Kidney (tissue), 22 donors: ENCODE measurements at places on chromosomes 13 and 19.

GRCh38 chr13:91661692-91662490 is 263.5 kb downstream of the GPC5 start:
- no peak for DNase-seq

DNA sequence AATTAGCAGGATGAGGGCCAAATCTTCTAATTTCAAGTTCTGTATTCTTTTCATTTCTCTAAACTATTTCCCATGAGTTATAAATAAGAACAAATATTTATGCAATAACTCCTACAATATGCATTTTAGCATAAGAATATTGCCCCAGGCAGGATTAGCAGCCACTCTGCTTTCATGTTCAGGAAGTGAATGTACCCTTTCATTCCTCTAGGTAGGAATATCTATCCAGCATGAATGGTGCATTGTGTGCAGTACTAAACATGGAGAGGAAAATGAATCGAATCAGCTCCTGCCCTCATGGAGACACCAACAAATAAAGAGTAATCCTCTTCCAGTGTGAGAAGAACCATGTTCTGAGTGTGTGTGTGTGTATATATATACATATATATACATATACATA is 41.0 kb downstream of the LHFPL6 start:
- no peak for DNase-seq

- DNase-seq = no peak
Observed at GRCh38 chr13:38700051-38700450, 13.2 kb downstream of the FREM2 start.

GRCh38 chr13:38121267-38121666 is 228.4 kb upstream of the UFM1 start:
- DNase-seq = no peak

DNA sequence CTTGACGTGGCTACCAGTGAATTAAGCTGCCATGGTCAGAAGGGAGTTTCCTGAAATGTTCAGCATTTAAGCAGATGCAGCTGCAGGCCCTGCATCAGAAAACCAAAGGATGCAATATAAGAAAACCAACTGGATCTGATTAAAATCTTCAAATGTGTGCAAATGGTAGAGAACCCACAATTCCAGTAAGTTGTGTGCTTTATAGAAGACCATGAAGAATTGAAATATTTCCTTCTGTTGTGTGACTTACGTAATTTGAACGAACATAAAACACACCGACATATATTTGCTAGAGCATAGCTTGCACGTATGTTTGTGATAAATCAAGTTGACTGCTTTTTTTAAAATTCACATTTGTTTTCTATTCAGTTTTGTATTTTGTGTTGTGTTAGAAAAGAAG is 191.4 kb downstream of the COL4A1 start:
- no peak for DNase-seq

GRCh38 chr19:2869618-2870017 is 2.5 kb downstream of the ZNF556 start:
- DNase-seq = no peak
